ENCODE measurements at places on chromosomes 3 and 15.

DNA sequence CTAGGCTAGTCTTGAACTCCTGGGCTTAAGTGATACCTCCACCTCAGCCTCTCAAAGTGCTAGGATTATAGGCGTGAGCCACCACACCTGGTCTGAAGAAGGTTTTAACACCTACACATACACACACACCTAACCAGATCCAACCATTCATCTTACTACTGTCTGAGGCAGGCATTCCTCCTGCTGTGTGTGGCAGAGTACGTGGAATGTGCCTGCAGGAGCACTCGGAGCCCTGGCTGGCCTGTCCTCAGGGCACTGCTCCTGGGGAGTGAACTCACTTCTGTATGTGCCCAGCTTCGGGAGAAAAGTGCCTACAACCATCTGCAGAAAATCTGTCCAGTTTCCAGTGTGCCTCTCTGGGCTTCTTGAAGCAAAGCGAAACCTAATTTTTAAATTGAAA lies 58.2 kb upstream of the LIMD1 start:
- DNase-seq, result no peak

GRCh38 chr3:44833394-44833793 lies 28.3 kb upstream of the TMEM42 start:
- no peak for DNase-seq

DNA sequence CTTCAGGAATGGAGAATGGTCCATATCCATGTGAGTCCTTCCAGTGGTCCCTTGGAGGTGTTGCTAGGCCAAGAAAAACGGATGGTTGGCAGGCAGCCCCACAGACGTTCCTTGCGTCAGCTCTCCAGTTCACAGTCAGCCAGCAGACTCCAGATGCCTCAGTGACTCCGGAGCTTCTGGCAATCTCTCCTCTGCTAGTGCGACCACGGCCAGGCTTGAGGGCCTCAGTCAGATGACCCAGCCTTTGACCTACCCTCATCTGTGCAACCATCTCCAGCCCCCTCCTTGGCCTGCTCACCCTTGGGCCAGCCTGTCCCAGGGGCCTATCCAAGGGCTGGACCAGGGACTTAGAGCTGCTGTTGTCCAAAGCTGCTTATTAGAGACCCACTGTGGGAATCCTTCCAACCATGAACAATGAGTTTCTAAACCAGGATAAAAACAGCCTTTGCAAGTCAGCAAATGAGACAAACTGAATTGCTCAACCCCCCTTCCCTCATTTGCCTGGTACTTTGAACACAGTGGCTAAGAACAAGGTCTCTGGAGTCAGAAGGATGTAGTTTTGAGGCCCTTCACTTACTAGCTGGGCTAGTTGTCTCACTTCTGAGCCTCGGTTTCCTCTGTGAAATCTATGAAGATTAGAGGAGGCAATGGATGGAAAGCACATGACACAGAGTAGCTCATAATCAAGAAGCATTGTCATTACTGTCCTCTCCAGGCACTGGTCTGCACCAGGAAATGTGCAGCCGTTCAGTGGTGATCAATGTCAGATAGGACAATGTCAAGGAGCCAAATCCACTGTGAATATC lies 44.8 kb downstream of the ANP32A start:
- no peak for DNase-seq

- peak; percentile 8 for DNase-seq
These were observed 3.5 kb upstream of the MTFMT start for GRCh38 chr15:65032801-65033537.

- DNase-seq, result no peak
These were observed 17.6 kb downstream of the ASB14 start for GRCh38 chr3:57274845-57275244.

GRCh38 chr3:150765949-150766720 lies 3.2 kb upstream of the SIAH2 start:
- no peak for DNase-seq

DNA sequence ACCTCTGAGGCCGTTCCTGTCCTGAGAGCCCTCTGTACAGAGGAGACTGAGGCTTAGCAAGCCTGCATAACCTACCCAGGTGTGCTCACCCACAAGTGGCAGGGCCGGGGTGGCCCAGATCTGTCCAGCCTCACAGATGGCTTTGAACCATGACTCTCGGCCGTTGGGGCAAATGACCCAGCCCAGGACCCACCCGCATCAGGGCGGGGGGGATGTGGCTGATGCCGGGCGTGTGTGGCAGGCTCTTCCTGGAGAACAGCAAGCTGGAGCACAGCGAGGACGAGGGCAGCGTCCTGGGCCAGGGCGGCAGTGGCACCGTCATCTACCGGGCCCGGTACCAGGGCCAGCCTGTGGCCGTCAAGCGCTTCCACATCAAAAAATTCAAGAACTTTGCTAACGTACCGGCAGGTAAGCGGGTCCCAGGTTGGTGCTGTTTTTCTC lies 133.5 kb downstream of the LRRK1 start:
- no peak for DNase-seq

- peak; percentile 20 for DNase-seq
These were observed 922 bp downstream of the RAB11A start for GRCh38 chr15:65869954-65870871.

- DNase-seq, result no peak
These were observed 84.4 kb downstream of the SEMA5B start for GRCh38 chr3:122942937-122943827.

- DNase-seq, result no peak
These were observed 9.3 kb upstream of the BCL2L10 start for GRCh38 chr15:52121896-52122295.

- no peak for DNase-seq
These were observed 193.2 kb downstream of the MEX3B start for GRCh38 chr15:81852411-81853149.

DNA sequence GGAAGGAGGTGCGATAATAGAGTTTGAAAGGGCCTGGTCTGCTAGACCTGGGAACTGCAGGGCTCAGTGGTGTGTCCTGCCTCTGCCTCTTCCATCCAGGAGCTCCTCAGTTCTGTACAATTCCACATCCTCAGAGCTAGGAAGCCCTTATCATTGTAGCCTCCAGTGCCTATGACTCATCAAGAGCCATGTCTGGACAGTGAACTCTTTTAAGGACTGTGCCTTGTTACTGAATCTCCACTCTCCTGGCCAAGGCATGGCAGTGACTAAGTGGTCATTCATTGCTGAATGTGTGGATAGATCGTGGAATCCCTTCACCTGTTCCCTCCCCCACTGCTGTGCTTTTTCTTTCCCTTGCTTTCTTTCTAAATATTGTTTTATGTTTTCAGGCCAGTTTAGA lies 2.9 kb downstream of the TIMP4 start:
- no peak for DNase-seq

GRCh38 chr3:38613426-38613825 lies 36.1 kb downstream of the SCN5A start:
- no peak for DNase-seq

DNA sequence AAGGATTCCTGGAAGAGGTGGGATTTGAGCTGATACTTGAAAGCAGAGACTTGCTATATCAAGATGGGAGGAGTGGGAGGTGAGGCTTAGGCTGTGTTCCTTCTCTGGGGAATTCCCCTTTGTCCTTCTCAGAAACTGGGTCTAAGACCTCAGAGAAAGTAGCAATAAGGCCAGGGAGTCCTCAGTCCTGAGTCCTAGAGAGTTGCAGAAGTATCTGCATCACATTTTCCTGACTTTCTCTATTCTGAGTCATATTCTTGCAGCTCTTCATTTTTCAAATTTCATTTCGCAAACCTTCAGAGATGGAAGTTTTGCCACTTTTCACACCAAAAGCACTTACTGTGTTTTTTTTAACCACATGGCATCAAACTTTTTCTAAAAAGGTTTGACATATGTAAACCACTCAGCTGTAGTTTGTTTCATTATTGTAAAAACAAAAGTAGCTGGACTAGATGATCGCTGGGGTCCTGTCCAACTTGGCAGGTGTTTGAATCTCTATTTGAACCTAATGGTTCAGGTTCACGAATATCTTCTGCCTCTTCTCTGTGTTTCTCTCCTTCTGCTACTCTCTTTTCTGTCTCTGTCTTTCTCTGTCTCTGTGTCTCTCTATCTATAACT lies 21.3 kb downstream of the COLQ start:
- no peak for DNase-seq

DNA sequence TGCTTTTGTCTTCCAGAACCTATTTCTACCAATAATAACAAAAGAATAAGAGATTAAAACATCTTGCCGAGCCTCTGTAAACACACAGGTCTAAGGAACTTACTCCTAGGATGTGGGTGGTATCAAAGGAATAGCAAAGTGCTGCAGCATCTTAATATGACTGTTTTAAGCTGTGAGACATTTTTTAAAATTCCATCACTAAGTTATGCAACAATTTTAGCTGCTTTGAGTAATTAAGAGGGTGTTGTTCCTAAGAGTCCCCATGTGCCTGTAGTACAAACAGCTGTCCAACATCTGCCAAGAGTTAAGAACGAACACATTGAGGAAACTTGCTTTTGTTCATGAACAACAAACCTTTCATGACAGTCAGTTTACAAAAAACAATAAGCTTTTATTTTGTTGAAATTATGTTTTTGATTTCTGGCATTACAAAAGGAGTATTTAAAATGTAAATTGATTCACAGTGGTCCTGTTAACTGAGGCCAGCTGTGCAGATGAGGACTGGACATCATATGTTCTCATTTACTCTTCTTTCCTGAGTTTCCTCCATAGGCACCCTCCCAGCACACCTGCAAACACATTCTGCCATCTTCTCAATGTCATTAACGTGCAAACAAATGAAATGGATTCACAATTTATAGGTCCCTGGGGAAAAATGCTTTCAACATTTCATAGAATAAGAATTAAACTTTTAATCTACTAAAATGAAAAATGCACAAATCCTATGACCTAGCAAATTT lies 337.3 kb upstream of the ARHGEF26 start:
- DNase-seq, result no peak

DNA sequence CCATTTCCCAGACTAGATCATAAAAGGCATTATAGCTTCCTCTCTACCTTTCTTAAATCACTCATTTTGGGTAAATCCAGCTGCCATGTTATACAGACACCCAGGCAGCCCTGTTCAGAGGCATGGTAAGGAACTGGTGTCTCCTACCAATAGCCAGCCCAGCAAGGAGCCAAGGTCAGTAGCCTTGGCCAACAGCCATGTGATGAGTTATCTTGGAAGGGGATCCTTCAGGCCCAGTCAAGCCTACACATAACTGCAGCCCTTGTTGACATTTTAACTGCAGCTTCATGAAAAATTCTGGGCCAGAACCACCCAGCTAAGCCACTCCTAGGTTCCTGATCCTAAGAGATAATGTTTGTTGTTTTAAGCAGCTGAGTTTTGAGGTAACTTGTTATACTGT lies 29.0 kb upstream of the ZMAT3 start:
- no peak for DNase-seq

DNA sequence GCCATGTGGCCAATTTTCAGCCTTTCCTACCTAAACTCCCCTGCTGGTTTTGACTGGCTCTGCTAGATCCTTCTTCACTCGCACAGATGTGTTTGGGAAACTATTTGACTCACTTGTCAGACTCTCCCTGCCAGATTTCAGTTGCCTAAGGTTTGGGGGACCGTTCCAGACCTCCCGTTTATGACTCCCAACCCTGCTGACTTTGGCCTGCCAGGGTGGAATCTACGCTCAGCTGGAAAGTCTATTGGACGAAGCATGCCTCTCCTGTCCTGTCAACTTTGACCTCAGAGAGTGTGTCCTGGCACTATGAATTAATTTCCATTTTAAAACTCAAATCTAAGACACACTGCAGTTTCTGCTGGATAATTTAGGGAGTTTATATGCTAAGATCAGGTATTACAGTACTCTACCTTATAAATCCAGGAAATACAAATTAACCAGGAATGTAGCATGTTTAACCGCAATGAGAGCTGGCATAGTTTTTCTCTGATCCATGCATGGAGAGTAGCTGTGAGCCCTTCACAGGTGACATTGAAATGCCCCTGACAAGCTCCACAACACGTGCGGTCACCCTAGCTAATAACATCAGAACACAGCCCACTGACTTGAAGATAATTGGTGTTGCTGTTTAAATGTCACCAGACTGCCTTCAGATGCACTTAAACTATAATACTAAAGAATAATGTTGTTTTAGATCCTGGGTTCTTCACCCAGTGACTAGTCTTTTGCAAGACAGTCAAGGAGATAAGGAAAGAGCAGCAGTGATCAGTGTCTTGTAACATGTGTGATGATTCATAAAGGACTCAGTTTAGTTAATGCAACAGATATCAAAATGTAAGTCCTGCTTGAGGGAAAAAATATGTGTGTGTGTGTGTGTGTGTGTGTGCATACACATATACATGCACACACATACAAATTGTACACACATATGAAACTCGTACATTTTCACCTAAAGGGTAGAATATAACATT lies 223.0 kb upstream of the MCTP2 start:
- no peak for DNase-seq

- no peak for DNase-seq
These were observed 115.2 kb downstream of the NTRK3 start for GRCh38 chr15:88141269-88141889.

DNA sequence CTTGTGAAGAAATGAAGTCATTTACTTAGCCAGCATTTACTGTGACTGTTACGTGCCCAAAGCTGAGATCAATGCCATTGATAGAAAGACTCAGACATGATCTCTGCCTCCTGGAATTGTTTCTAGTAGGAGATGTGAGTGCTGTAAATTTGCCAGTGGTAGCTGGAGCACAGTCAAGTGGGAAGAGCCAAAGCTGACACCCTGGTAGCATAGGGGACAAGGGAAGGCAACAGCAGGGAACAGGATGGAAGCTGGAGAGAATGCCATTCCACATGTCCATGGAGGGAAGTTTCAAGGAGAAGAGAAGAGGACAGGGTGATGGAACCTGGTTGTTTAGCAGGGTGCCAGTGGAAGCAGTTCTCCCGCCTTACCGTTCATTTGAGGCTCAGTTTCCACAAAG lies 64.0 kb downstream of the TCAIM start:
- no peak for DNase-seq

- DNase-seq, result no peak
These were observed 133.0 kb upstream of the THBS1 start for GRCh38 chr15:39447881-39448280.

Data from activated CD4-positive, CD25-positive, alpha-beta regulatory T cell (primary cell).